ENCODE measurements at places on chromosomes 2 and 18.

DNA sequence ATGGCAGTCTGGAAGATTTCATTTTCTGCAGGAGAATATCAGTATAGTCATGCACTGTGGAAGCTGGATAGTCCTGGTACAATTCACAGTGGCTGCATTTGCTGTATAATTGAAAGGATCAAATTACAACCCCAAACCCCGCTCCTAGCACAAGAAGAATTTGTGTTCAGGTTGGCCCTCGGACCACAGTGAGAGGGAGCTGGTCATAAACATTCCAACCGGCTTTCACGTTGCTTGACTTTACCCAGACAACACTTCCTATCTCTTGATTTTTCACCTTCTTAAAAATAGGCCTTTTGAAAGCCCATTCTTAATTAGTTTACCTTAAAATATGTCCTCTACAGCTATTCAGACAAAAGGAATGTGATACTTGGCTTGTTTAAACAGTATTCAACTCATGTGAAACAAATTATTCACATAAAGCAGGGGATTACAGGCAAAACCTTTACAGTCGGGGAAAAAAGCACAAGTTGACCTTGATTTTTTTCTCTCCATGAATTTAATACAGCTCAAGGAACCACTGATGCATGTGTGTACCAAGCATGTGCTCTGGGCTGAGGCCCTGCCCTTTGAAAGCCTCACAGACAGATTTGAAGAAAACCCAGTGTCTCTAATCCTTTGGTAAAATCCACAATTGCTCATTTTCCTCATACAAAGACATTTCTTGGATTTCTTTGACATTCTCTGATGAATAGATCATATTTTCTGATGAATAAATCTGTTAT is 143.0 kb upstream of the SOX11 start:
- DNase-seq, result no peak

DNA sequence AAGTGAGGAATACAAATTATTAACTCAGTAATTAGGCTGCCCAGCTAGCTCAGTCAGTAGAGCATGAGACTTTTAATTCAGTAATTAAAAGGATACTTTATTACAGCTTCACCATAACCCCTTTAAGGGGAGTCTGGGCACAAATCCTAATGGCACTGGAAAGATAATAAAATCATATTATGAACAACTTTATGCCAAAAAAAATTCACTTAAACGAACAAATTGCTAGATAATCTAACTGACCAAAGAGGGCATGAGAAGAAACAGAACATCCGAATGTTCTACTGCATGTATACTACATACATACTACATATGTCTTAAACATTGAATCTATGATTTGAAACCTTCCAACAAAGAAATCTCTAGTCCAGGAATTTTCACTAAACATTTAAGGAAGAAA is 159.5 kb downstream of the CYP26B1 start:
- no peak for DNase-seq

DNA sequence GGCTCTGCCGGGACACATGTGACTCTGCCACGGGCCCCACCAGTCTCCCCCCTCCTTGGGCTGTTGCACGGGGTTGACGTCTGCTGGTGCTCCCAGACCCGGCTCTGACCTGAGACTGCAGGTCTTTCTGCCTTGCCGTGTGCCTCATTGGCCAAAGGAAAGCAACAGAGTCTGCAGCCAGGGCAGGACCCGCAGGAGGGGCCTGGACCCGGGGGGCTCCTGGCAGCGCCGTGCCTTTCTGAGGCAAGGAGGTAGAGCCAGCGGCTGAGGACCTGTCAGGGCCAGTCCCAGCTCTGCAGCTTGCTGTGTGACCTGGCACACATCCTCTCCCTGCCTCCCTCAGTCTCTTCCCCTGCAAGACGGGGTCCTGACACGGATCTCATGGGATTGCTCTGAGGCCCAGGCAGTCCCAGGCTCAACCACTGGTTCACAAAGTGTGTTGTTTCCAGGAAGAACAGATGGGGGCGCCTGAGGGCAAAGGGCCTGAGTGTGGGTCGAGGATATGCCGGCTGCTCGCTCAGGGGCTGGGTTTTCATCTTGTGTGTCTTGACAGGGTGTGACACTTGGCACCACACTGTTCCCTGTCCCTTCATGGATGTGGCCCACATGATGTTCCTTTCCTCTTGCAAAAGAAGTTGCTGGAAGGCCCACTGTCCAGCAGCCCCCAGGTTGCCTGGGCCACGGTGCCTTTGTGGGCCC is 9.0 kb downstream of the CAPN10 start:
- DNase-seq, result no peak

GRCh38 chr18:73288813-73289212 is 421.0 kb upstream of the NETO1 start:
- no peak for DNase-seq

- no peak for DNase-seq
Observed at GRCh38 chr18:42025491-42025890, 70.5 kb downstream of the PIK3C3 start.

DNA sequence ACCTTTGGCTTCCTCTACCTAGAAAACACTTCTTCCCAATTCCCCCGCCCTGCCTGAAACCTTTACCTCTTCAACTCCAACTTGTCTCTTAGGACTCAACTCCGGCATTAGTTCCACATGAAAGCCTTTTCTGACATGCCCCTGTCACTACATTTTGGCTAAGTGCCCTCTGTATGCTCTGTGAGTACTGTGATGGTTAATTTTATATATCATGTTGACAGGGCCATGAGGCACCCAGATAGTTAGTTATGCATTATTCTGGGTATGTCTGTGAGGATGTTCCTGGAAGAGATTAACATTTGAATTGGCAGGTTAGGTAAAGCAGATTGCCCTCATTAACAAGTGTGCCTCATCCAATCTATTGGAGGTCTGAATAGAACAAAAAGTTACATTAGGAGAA is 75.6 kb upstream of the NCKAP5 start:
- DNase-seq, result no peak

- no peak for DNase-seq
Observed at GRCh38 chr2:20304411-20304810, 46.2 kb downstream of the PUM2 start.

DNA sequence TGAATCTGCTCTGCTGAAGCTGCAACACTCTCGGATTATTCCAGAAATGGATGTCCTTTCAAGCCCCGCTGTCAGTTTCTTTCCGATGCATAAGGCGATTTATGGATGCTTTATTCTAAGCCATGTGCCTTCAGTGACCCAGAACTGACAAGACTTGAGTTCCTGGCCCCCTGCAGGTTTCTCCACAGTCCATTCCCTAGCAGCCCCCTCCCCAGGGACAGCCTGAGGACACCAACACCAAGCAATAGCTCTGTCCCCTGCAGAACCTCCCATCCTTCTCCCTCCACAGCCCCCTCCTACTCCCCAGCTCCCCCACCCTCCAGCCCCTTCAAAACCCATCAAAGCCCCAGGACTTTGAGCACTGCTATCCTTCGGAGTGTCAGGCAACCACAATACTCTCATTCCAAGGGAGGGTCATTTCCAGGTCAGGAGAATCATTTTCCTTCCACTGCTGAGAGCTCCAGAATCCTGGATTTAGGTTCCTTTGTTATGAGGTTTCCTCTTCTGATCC is 24.6 kb upstream of the SPP2 start:
- no peak for DNase-seq

DNA sequence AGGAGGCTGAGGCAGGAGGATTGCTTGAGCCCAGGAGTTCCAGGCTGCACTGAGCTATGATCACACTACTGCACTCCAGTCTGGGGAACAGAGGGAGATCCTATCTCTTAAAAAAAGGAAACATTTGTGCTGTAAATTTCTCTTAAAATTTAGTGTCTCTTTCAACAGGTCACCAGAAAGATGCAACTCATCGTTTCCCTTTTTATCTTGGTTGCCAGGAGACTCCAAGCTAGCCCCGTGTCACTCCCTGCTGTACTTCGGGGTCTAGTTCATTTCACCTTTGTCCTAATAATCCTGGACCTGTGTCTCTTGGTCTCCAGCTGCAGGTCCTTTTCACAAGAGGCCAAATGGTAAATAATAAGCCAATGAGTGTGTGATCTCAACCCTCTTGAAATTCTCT is 7.1 kb downstream of the HS1BP3 start:
- no peak for DNase-seq

GRCh38 chr2:5140347-5140746 is 551.8 kb upstream of the SOX11 start:
- no peak for DNase-seq

- no peak for DNase-seq
Observed at GRCh38 chr2:58800881-58801280, 559.8 kb upstream of the FANCL start.

GRCh38 chr2:153589586-153589985 is 111.0 kb upstream of the RPRM start:
- no peak for DNase-seq

DNA sequence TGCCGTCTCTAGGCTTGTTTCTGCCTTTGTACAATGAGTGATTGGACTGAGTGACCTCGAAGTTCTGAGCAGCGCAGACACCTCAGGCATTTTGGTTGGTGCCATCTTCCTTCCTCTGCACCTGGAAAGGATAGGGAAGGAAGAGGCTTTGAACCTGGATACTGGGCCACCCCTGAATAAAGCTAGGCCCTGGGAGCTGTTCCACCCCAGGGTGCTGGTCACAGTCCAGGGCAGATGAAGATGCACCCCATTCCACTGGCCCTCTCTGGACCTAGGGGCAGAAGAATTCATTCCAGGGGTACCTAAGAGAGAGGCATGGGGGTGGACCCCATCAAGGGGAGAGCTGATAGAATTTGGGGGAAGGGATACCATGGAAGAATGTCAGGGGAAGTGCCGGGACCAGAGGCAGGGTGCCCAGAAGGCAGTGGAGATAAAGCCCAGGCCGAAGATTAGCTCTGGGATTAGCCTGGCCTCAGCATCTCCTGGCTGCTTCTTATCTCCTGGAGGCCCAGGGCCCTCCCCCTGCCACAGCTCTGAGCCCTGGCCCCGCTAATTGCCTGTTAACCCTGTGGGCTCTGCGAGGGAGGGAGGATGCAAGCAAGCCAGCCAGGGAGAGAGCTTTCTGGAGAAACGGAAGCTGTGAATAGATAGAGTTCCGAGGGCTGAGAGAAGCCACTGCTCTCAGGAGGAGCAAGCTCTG is 11.4 kb downstream of the ASIC4 start:
- no peak for DNase-seq

DNA sequence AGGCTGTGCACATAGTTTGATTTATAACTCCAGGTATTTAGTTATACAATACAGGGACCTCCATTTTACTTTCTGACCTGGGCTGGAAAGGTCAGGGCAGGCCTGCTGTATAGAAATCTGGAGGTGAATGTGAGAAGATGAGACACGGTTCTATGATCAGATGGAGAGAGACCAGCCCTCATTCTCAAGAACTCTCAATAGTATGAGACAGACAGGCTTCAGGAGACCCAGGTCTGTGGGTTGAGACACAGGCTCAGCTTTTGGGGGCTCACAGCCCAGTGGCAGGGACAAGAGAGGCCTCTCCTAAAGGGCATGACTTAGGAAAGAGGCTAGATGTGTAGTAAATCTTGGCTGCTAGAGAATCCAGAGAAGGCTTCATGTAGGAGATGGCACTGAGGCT is 719 bp upstream of the ATP6V1B1 start:
- DNase-seq, result no peak

DNA sequence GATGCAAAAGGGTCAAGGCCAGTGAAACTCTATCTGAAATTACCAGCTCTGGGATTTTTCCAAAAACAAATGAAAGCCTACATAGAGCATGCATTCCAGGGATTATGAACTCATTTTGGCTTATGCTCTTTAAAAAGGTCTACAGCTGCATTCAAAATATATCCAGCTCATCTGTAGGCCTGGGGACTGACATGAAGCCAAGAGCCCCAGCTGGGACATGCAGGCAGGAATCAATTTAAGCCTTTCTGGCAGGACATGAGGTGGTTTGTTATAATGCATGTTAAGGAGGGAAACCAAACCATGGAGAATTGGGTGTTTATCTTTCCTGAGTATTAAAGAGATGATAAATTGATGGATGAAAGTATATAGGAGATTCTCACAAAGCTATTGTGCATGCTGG is 164.5 kb downstream of the RBM43 start:
- no peak for DNase-seq

DNA sequence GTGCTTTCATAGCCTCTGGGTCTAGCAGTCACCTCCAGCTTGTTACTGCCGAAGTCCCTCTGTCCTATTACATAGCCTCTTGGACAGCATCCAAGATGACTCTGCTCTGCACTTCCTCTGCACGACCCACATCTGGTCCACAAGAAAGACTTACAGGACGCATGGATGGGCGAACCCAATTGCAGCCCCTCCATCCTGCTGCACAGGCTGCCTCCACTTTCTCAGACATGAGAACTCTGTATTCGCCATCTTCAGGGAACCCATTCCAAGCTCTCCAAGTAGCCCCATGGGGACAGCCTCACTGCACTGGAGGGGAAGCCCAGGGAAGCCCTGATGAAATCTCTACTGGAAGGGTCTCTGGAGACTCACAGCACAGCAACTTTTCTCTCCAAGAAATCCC is 172.1 kb downstream of the GFPT1 start:
- no peak for DNase-seq

DNA sequence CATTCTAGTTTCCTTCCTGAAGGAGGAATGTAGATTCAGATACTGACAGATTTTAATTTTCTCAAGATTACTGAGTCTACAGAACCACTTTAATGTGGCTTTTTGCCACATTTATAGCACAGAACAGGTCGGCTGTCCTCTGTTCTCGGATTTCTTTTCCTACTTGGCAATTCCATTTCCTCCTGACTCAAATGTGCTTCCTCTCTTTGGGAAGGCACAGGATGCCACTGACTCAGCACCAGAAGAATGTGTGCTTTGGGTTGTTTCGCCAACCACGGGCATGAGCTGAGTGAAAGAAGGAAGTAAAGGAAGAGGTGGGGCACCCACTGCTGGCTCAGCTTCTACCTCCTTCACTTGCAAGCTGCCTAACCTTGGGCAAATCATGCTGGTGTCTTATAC is 970.6 kb upstream of the ACVR2A start:
- DNase-seq, result no peak

- DNase-seq, result peak; percentile 43
Observed at GRCh38 chr2:176109192-176109901, 2.3 kb downstream of the HOXD11 start.

- DNase-seq, result no peak
Observed at GRCh38 chr18:75154997-75155396, 53.9 kb downstream of the PTGR3 start.

DNA sequence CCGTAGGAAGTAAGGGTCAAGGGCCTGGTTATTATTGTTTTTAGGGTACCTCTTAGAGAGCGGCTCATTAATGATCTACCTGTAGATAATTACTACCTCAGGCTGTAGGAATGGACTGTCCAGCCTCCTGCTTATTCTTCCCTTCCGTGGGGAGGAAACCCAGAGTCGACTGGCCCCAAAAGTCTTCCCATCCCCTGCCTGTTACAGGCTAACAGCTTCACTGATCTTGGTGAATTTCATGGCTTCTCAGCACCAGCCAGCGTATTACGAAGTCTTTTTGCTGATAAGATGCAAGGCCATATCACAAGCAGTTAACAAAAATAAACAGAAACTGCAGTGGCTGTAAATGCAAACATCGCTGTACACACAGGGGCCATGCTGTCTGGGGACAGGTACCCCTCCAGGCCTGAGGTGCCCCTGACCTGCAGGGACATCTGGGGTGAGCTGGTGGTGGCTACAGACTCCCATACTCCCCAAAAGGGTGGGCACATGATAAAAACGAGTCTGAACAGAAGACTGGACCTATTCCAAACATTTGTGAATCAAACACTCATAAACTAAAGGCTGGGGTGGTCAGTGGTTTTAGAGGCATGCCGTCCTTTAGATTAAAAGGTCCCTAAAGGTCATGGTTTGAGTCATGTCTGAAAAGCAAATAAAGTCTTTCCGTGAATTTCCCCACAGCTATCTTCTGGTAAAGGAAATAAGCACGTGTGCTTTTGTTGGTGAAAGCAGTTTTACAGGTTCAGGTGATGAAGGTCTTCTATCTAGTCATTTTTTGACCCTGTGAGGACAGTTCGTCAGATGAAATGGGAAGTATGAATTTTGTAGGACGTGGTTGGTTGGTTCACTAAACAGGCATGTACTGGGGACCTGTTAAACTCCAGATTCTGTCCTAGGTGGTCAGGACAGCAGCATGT is 36.7 kb downstream of the TTC39C start:
- no peak for DNase-seq

Measured in activated CD8-positive, alpha-beta memory T cell treated with anti-CD3 and anti-CD28 coated beads, Interleukin-2, amount 50 U/mL, for 48 hours (primary cell).